Activated B cell treated with CpG ODN at 0.5 μM for 24 hours (primary cell): ENCODE measurements at places on chromosomes 13 and 19. TPM values are rescaled to one million over a fixed set of nuclear protein-coding genes. Genes with fewer than 3 reads are reported as not detected.

KLK4 gene
- 0.32 and 0.75 TPM in 2 replicates for total RNA-seq

NLRP9 gene
- not detected in 2 replicates for total RNA-seq

GRCh38 chr19:18446811-18447359, 9.0 kb upstream of the ISYNA1 start:
- H3K36me3 ChIP-seq, result peaks cover 62% of the 10 kb centered on the region
- no peak for DNase-seq
- peaks cover 13% of the 10 kb centered on the region for H3K4me1 ChIP-seq

DNA sequence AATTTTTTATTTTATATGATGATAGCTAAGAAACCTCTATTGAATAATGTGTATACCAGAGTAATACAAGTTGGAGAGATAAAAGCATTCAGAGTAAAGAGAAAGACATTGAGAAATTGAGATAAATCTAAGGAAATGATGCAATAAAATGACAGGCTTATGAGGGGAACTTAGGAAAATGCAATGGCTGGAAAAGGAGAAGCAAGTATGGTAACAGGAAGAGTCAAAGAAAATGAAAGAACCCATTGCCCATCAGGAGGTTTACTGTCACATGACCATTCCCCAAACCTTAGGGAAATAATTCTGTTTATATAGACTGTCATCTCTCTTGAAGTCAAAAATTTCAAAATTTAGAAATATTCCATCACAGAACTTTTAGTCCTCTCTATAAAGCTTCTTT, 808.0 kb upstream of the PRR20A start:
- H3K4me3 ChIP-seq, result no peak overlapping the region
- no peak for DNase-seq
- H3K4me1 ChIP-seq, result no peaks in the 10 kb centered on the region
- no peaks in the 10 kb centered on the region for H3K36me3 ChIP-seq

GRCh38 chr13:113763961-113764792, 5.2 kb downstream of the TMEM255B start:
- H3K27ac ChIP-seq, result no peak overlapping the region
- H3K4me3 ChIP-seq, result no peak overlapping the region
- H3K36me3 ChIP-seq, result no peaks in the 10 kb centered on the region
- no peak for DNase-seq
- H3K4me1 ChIP-seq, result peaks cover 9% of the 10 kb centered on the region

GRCh38 chr13:46473806-46474205, 79.2 kb upstream of the LRCH1 start:
- H3K27me3 ChIP-seq, result no peaks in the 10 kb centered on the region
- H3K27ac ChIP-seq, result no peak overlapping the region
- H3K4me3 ChIP-seq, result no peak overlapping the region
- no peaks in the 10 kb centered on the region for H3K4me1 ChIP-seq
